ENCODE measurements at places on chromosomes 7 and 10.
A peak's percentile ranks its signal among the peaks of the same experiment; 100 is the strongest.

GRCh38 chr7:75630549-75630948 lies 108.2 kb downstream of the HIP1 start:
- no peak for DNase-seq

DNA sequence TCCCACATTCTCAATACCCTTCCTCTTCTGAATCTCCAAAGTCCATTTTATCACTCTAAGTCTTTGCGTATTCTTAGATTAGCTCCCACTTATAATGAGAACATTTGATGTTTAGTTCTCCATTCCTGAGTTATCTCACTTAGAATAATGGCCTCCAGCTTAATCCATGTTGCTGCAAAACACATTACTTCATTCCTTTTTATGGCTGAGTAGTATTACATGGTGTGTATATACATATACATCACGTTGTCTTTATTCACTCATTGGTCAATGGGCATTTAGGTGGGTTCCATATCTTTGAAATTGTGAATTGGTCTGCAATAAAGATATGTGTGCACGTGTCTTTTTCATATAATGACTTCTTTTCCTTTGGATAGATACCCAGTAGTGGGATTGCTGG lies 32.3 kb downstream of the GPR22 start:
- no peak for DNase-seq

DNA sequence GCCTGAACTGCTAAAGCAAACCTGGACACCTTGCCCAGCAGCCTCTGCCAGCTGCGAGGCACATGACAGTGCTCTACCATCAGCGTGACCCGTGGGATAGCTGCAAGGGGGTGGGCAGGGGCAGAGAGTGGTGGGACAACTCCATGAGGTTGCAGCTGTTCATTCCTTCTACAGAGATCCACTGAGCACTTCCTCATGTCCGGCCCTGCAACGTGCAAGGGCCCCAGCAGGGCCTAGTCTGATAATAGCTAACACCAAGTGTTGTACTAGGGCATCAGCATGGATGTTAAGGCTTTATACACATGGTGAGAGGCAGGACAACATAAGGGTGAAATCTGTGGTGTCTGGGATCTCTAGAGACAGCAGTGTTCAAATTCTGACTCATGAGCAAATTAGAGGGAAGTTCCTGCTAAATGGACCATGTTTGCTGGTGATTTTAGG lies 14.3 kb downstream of the NOD1 start:
- DNase-seq = no peak

GRCh38 chr7:79291498-79291865 lies 162.0 kb downstream of the MAGI2 start:
- no peak for DNase-seq

DNA sequence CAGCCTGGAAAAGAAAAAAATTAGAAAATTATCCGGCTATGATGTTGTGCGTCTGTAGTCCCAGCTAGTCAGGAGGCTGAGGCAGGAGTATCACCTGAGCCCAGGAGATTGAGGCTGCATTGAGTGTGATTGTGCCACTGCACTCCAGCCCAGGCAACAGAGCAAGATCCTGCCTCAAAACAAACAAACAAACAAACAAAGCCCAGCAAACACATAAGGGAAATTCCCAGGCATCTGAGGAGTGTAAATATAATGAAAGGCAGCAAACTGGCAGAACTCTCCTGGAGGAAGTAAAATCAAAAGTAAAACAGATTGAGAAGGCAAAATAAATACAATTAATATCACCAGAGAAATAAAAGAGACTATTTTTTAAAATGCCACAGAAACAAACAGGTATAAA lies 84.5 kb upstream of the ITGB1 start:
- no peak for DNase-seq

GRCh38 chr10:9102026-9102425 lies 1047.5 kb downstream of the GATA3 start:
- no peak for DNase-seq

GRCh38 chr7:92244808-92245486 lies 767 bp downstream of the KRIT1 start:
- DNase-seq = peak; percentile 3

DNA sequence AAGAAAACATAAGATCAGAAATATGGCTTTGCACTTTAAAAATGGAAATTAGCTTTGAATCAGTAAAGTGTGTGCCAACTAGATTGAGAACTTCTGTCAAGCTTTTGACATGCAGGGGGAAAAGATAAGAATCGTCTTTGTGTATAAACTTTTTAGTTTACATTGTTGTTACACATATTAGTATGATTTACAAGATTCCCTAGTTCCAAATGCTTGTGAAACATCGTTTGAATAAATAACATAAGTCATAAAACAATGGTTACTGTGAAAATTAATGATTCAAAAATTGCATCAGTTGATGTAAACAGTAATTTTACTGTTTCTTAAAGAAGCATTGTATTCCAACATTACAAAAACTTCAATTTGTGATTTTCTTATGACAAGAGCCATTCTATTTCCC lies 207.6 kb upstream of the MTPN start:
- DNase-seq = no peak

- DNase-seq = no peak
Measured at GRCh38 chr10:69181433-69181832, 1.4 kb downstream of the SUPV3L1 start.

GRCh38 chr10:78931321-78932053 lies 137.3 kb upstream of the ZMIZ1 start:
- DNase-seq = no peak

DNA sequence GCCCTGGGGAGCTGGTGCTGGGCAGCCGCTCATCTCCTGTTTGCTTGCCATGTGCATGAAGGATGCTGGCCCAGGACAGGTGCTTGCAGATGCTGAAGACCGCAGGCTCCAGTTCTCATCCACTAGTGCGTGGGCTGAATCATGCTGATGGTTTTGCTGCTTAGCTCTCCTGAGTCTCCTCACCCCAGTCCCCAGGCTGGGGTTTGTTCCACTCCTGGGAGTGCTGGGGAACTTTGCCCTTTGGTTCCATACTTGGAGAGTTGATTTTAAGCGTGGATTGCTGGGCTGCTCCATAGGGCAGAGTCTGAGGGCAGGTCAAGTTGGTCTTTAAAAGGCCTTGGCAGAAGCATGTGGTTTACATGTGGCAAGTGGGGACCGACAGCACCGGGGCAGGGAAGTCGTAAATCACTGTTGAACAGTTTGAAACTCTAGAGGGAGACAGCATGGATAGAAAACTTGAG lies 9.1 kb downstream of the DYNC2I1 start:
- no peak for DNase-seq

- no peak for DNase-seq
Measured at GRCh38 chr7:107364787-107365186, 105.1 kb upstream of the GPR22 start.

DNA sequence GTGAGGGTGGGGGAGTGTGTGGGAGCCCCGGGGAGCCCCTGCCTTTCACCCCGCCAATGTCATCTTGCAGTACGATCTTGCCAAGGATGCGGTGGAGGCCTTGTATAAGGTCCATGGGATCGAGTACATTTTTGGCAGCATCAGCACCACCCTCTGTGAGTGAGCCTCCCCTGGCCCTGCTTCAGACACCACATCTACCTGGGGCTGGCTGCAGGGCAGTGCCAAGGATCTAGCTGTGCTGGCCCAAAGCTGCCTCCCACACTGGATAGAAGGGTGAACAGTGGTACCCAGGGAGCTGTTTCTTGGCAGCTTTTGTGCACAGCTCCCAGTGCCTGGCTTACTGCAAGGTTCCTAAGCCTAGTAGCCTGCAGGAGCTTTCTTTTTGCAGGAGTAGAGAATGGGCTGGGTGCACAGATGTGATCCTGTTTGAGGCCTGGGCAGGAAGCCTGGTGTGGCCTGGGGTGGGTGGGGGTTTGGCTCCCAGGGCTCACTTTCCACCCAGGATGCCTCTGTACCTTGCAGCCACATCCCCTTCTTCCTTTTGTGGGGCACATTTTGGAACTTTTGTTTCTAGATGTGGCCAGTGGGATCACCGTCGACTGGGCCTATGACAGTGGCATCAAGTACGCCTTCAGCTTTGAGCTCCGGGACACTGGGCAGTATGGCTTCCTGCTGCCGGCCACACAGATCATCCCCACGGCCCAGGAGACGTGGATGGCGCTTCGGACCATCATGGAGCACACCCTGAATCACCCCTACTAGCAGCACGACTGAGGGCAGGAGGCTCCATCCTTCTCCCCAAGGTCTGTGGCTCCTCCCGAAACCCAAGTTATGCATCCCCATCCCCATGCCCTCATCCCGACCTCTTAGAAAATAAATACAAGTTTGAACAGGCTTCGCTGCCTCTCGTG lies 12.2 kb upstream of the CPA1 start:
- no peak for DNase-seq

GRCh38 chr7:27237735-27238334 lies 4.8 kb upstream of the EVX1 start:
- no peak for DNase-seq

GRCh38 chr7:79837915-79838314 lies 296.7 kb upstream of the GNAI1 start:
- DNase-seq = no peak
